Sigmoid colon (tissue), 7 donors: ENCODE measurements at places on chromosomes 12 and 14. TPM values are rescaled to one million over a fixed set of nuclear protein-coding genes. Genes with fewer than 3 reads are reported as not detected.

DNA sequence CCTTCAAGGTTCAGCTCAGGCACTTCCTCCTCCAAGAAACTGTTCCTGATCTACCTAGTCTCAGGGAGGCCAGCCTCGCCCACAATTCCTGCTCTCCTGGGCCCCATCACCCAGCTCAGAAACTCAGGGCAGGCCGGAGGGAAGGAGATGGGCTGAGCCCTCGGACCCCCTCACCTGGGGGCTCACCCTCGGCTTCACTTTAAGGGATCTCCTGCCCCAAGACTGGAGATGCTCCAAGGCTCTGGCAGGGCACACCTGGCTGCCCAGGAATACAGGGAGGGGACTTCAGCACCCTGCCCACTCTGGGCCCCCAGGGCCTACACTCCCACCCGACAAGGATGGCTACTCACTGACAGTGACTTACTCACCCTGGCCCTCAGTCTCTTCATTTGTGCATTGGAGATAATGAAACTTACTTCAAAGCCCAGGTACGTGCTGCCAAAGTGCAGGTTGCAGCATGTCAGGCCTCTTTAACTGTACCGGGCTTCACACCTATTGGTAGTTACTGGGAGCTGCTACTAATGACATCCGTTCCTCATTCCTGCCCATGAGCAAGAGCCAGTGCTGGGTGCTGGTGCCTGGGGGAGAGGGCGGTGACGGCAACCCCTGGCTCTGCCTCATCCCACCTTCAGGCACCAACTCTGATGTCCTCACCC is 21.0 kb upstream of the PPP1R13B start:
- H3K27me3 ChIP-seq, result no peaks in the 10 kb centered on the region
- peaks cover 17% of the 10 kb centered on the region for H3K4me1 ChIP-seq
- peak overlapping the region; percentile 55 for H3K27ac ChIP-seq
- H3K36me3 ChIP-seq, result no peaks in the 10 kb centered on the region
- no peak overlapping the region for H3K4me3 ChIP-seq
- DNase-seq, result no peak

The GSC gene
- 0.33 TPM for total RNA-seq

DNA sequence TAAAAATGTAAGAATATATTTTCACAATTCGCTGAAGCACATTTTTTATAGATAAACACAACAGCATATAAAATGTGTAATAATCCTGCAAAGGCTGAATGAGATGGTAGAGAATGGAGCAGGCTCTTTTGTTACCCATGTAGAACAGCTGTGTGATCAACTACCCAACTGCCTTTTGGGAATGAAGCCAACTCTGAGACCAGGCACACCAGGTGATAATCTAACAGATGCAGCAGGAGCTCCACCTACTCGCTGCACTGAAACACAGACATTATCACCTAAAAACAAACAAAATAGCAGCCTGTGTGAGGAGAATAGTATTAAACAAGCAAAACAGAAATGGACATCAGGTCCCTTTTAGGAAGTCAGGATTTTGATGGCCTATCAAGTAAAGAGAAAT is 183.3 kb downstream of the CCDC59 start:
- no peak overlapping the region for H3K4me3 ChIP-seq
- no peak for DNase-seq
- no peak overlapping the region for H3K27ac ChIP-seq
- no peaks in the 10 kb centered on the region for H3K27me3 ChIP-seq

DNA sequence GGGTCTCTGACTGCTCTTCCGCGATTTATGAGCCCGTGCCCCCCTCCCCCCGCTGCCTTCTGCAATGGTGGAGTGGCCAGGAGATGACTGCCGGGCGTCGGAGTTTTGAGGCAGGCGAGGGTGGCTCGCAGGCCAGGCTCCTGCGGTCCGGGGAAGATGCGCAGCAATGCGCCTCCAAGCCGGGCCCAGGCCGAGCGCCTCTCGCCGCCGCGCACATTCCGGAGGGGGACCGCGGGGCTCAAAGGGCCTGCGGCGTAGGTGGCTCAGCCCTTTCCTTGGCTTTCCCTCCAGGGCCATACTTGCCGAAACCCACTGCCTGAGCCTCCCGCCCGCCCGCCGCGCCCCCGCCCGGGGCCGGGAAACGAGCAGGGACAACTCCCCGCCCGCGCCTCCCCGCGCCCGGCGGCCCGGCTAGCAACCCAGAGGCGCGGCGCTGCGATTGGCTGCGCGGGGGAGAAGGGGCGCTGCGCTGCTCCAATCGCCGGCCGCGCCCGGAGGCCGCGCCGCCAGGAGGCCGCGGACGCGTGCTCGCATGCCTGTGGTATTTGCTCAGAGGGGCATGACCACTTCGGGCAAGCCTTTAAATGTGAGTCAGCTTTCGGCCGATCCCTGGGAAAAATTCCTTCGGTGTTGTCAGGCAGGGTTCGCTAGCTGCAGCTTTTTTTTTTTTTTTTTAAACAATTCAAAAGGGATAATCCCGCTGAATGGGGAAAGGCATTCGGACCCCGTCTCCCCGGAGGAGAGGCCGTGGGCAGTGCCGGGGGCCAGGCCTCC is 157.9 kb upstream of the PARP11 start:
- DNase-seq, result peak; percentile 95
- H3K36me3 ChIP-seq, result no peaks in the 10 kb centered on the region
- no peaks in the 10 kb centered on the region for H3K27me3 ChIP-seq

DNA sequence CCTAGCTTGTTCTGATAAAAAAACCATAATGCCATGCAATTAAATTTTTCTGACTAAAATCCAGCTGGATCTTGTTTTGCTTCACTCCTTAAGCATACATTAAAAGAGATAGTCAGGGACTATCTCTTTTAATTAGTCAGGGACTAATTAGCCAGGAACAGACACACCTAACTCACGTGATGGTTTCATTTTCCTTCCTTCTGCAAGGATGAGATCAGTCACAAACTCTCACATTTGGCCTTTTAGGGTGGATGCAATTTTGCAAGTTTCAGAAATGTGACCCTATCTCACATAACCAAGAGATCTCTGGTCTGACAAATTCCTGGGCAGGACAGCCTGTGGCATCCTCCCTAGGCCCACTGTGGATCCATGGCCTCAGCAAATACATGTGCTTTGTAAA is 62.4 kb downstream of the SETD3 start:
- H3K4me3 ChIP-seq, result no peak overlapping the region
- H3K4me1 ChIP-seq, result no peaks in the 10 kb centered on the region
- peaks cover 5% of the 10 kb centered on the region for H3K36me3 ChIP-seq
- H3K27ac ChIP-seq, result no peak overlapping the region

GRCh38 chr14:22232933-22233332 is 356.1 kb downstream of the DAD1 start:
- no peaks in the 10 kb centered on the region for H3K36me3 ChIP-seq
- H3K27me3 ChIP-seq, result no peaks in the 10 kb centered on the region
- H3K4me1 ChIP-seq, result no peaks in the 10 kb centered on the region
- no peak overlapping the region for H3K27ac ChIP-seq
- no peak overlapping the region for H3K4me3 ChIP-seq

- H3K27me3 ChIP-seq, result no peaks in the 10 kb centered on the region
- no peak overlapping the region for H3K4me3 ChIP-seq
- no peaks in the 10 kb centered on the region for H3K36me3 ChIP-seq
- H3K27ac ChIP-seq, result no peak overlapping the region
Measured at GRCh38 chr12:127970491-127970890, 296.5 kb upstream of the TMEM132C start.

DNA sequence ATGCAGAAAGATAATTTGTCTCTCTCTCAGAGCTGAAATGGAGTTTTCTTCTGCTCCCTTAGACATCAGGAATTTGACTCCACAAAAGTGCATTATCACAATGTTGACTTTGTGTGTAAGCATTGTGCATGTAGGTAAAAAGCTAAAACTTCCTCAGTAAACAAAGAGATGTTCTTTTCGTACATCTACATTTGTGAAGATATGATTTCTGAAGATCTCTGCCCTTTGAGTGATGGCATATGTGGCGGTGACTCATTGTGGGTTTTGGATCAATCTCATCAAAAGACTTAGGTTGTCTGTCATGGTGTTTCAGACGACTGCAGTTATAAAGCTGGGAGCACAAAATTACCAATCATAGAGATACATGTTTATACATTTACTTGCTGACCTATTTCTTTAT is 411.4 kb upstream of the LMO3 start:
- H3K27ac ChIP-seq, result no peak overlapping the region
- H3K36me3 ChIP-seq, result no peaks in the 10 kb centered on the region
- no peaks in the 10 kb centered on the region for H3K27me3 ChIP-seq
- no peak for DNase-seq
- no peaks in the 10 kb centered on the region for H3K4me1 ChIP-seq

- H3K27me3 ChIP-seq, result no peaks in the 10 kb centered on the region
- H3K4me1 ChIP-seq, result no peaks in the 10 kb centered on the region
- H3K4me3 ChIP-seq, result no peak overlapping the region
- H3K36me3 ChIP-seq, result no peaks in the 10 kb centered on the region
- H3K27ac ChIP-seq, result no peak overlapping the region
Measured at GRCh38 chr12:100566887-100567637, 6.4 kb upstream of the GAS2L3 start.

GRCh38 chr14:98545181-98545580 is 726.8 kb downstream of the BCL11B start:
- H3K4me1 ChIP-seq, result no peaks in the 10 kb centered on the region
- no peak for DNase-seq
- H3K36me3 ChIP-seq, result no peaks in the 10 kb centered on the region
- H3K27me3 ChIP-seq, result no peaks in the 10 kb centered on the region
- no peak overlapping the region for H3K27ac ChIP-seq
- H3K4me3 ChIP-seq, result no peak overlapping the region

The MGST1 gene
- 77.5 TPM for total RNA-seq

The BDKRB1 gene
- 2.9 TPM for total RNA-seq

DNA sequence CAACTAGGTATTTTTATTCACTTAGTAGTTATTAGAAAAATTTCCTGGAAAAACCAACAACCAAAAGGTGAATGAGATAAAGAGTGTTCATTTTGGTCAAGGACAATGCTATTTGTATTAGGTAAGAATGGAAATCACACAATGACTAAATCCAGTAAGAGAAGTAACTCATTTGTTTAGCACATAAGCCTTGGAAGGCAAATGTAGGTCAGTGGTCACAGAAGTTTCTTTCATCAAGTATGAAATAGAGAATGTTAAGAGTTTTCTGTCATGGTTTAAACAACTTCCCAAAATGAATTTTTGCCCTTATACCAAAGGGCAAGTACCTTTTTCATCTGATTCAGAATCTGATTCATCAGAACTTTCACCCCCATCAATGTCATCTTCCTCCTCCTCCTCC is 101.7 kb downstream of the KIF21A start:
- no peaks in the 10 kb centered on the region for H3K36me3 ChIP-seq
- no peak overlapping the region for H3K27ac ChIP-seq
- H3K4me3 ChIP-seq, result no peak overlapping the region
- DNase-seq, result no peak
- H3K4me1 ChIP-seq, result no peaks in the 10 kb centered on the region

The MUCL1 gene
- total RNA-seq, result not detected

DNA sequence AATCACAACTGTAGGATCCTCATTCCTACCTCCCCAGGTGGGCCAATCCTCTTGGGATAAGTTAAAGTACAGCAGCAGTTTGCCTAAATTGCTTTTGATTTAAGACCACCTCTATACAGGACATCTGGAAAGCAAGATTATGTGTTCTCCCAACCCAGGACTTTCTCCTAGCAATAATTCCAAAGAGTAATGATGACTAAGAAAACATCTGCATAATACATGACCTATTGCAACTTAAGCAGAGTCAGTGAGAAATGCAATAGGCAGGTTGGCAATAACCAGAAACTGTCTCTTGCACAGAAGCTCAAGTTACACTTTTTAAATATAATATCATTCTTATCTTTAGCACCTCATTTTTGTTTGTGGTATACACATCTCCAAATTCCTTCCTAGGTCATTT is 275.4 kb downstream of the TRHDE start:
- H3K4me1 ChIP-seq, result no peaks in the 10 kb centered on the region
- H3K27me3 ChIP-seq, result no peaks in the 10 kb centered on the region
- H3K36me3 ChIP-seq, result no peaks in the 10 kb centered on the region
- DNase-seq, result no peak
- H3K4me3 ChIP-seq, result no peak overlapping the region
- H3K27ac ChIP-seq, result no peak overlapping the region

GRCh38 chr14:105187116-105187515 is 6.0 kb upstream of the NUDT14 start:
- H3K27me3 ChIP-seq, result peaks cover 46% of the 10 kb centered on the region
- no peaks in the 10 kb centered on the region for H3K4me1 ChIP-seq
- H3K36me3 ChIP-seq, result no peaks in the 10 kb centered on the region

DNA sequence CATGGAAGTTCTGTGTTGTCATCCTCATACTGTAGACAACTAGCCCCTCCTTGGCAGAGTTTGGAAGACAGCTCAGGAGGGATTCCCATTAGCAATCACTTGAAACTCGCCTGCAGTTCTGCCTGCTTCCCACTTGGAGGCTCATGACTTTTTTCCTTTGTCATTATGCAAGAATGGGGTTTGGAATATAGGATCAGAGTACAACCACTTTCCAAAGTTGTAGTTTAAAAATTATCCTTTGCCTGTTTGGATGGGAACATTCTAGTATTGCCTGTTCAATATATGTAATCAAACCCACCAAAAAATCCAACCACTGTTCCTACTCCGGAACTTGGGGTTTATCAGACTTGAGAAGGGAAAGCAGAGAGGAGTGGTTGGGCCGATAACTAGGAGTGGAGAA is 2.1 kb upstream of the GPD1 start:
- H3K27ac ChIP-seq, result no peak overlapping the region
- no peaks in the 10 kb centered on the region for H3K27me3 ChIP-seq
- peaks cover 39% of the 10 kb centered on the region for H3K36me3 ChIP-seq
- H3K4me3 ChIP-seq, result no peak overlapping the region
- no peak for DNase-seq
- H3K4me1 ChIP-seq, result peaks cover 9% of the 10 kb centered on the region

DNA sequence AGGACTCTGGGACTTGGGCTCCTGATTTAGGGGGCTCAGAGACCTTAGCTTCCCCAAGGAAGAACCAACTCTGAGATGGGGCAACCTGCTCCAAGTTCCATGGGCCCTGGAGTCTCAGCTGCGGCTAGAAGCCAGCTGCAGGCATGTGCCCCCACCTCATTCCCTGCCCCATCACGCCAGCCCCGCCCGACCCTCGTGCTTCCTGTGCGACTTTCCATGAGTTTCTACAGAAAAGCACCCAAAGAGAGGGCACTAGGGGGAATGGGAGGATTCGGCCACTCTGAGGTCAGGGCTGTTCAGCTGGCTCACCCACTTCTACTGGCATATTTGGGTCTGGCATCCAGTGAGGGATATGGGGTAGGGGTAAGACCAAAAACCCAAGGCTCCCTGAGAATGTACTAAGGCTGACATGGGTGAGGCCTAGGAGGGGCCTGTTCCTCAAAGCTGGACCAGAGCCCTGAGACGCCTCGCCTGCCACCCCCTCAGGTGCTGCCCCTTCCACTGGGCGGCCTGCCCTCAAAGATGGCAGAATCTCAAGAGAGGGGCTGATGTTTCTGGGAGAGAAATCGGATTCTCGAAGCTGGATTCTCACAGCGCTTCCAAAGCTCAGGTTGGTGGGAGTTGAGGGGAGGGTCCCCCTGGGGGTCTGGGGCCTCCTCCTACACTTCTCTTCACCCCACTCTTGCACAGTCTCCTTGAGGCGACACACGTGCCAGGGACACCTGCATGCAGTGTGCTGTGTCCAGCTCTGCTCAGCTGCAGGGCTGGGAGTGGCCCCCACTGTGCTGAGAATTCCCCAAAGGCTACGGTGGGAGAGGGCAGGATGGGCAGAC is 22.1 kb downstream of the FAIM2 start:
- H3K36me3 ChIP-seq, result no peaks in the 10 kb centered on the region
- no peak overlapping the region for H3K4me3 ChIP-seq
- H3K27ac ChIP-seq, result no peak overlapping the region
- DNase-seq, result no peak

The TTC6 gene
- total RNA-seq, result not detected
